ENCODE measurements at places on chromosomes 2 and 18. TPM values are rescaled to one million over a fixed set of nuclear protein-coding genes. Genes with fewer than 3 reads are reported as not detected.

Gene RASGRP3
- total RNA-seq = 5.1 TPM

Gene DNAJC27
- 3.7 TPM for total RNA-seq

DNA sequence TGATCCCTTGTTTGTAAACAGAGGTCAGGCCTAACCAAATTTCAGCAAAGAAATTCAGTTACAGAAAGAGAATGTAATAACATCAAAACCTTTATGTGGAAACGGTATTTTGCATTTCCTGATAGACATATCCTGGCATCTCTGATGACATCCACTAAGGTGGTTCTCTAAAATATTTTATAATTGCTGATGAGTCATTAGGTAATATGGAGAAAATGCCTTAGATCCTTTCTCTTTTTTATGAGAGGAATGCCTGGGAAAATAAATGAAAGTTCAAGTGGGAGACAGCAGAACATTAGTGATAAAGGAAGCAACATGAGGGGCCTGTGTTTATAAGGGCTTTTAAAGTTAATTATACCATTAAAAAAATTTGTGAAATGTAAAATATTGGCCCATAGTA lies 72.6 kb downstream of the PLCL1 start:
- DNase-seq = no peak

DNA sequence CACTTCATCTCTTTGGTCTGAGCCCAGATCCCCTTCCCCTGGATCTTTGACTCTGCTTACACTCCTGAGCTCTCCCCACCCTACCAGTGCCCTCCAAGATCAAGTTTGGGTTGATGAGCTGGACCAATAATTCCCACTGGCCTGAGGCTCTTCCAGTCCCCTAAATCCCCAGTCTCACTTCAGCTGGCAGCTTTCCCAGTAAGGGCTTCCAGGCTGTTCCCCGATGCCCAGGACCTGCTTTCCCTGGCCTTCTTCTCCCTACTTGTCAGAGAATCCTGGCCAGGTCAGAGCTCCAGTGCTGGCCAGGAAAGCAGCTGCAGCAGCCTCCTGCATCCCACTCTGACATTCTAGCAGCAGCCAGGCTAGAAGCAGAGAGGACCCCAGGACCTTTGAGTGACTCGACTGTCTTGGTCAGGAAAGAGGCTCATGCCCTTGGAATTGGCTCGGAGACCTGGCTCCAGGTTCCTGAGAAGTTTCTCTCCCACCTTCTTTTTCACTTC lies 3.5 kb downstream of the WNT6 start:
- no peak for DNase-seq
